SJCRH30 (cell line): ENCODE measurements at places on chromosomes 7 and 10. TPM values are rescaled to one million over a fixed set of nuclear protein-coding genes. Genes with fewer than 3 reads are reported as not detected.
A peak's percentile ranks its signal among the peaks of the same experiment; 100 is the strongest.

The MMRN2 gene
- 1.6 and 1.9 TPM in 2 replicates for total RNA-seq

The LMOD2 gene
- total RNA-seq = 0.06 TPM in 1 of 2 replicates, not detected in the other

The R3HCC1L gene
- total RNA-seq = 28.7 and 30.6 TPM in 2 replicates

The ZNF485 gene
- 2.2 and 2.9 TPM in 2 replicates for total RNA-seq

The BLNK gene
- total RNA-seq = not detected in 2 replicates

GRCh38 chr10:48789486-48790456, 105.1 kb downstream of the WDFY4 start:
- DNase-seq = no peak

DNA sequence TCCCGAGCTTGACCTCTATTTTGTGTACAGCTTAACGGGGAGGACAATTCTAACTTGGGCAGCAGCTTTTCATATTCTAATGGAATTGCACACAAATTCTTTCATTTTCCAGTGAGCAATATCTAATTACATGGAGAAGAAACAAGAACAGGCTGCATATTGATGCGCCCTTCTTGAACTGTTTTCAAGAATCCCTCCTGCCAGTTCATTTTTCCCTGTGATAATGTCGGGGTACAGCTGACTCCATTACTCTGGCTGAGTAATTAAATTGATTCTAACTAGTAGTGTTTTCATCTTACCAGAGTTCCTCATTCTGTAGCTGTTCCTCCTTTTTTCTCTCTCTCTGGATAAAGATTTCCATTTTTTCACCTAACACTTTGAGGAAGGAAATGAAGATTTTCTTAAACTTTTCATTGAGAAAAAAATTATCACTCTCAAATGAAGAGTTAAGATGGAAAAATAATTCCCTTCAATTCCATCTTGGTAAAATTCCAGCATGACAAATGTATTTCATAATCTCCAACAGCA, 190.9 kb downstream of the FANK1 start:
- DNase-seq = no peak

- peak; percentile 91 for DNase-seq
Observed at GRCh38 chr7:114026486-114027089, 107.8 kb upstream of the PPP1R3A start.

GRCh38 chr10:129005080-129005479, 462.0 kb upstream of the MGMT start:
- DNase-seq = no peak

DNA sequence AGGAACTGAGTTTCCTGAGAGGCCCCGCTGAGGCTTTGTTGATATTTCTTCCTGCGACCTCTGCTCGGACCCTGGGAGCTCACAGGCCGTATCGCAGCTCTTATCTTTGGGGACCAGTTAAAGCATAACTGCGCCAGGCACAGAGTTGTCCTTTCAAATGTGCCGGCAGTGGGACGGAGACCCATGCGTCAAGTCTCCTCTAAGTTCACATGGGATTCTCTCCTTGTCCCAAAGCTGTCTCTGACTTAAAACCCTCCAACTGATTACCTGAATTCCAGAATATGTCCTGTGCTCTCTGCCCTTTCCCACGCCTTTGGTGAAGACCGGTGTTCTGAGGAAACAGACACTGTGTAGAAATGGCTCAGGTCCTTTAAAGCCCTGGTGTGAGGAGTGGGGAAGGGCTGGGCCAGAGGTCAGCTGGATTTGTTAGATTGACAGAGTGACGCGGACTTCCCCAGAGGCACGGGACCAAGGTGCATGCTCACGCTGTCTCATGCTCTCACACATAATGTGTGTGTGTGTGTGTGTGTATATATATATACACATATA, 169.8 kb downstream of the EGFR start:
- DNase-seq = no peak

GRCh38 chr7:130275826-130276297, 9.2 kb downstream of the CPA2 start:
- DNase-seq = no peak
